NCI-H82 (cell line): ENCODE measurements at places on chromosomes 5 and 9.

DNA sequence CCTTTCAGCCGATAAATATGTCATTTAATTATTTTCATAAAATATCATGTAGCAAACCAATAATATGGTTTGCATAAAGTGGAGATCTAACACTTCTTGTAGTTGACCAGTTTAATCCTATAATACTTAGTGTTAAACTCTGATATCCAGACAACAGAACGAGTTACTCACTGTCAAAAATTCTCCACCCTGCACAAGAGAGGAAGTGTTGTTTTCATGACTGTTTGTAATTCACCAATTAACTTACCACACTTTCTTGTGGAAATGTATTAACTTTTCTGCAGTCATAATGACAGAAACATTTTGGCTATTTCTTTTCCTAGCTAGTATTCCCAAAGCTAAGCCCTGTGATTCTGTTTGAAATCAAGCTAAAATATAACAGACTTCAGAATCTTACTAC, 555.3 kb upstream of the FTMT start:
- DNase-seq = no peak

DNA sequence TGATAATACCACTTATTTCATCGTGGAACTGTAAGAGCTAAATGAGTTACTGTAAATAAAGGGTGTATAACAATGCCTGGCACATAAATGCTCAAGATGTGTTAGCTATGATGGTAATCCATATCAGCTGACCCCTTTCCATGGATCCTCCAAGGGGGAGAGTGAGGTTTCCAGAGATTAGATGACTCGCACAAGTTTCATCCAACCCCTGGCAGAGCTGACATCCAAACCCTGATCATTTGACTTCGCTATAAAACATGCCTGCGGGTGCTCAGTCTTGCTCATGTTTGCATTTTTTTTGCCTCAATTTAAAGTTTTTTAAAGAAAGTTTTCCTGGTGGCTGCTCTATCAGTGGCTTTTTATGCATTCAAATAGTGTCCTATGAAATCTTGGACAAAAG, 145.7 kb upstream of the SMIM23 start:
- DNase-seq = no peak

GRCh38 chr9:133553123-133553522, 18.6 kb downstream of the ADAMTSL2 start:
- DNase-seq = no peak

DNA sequence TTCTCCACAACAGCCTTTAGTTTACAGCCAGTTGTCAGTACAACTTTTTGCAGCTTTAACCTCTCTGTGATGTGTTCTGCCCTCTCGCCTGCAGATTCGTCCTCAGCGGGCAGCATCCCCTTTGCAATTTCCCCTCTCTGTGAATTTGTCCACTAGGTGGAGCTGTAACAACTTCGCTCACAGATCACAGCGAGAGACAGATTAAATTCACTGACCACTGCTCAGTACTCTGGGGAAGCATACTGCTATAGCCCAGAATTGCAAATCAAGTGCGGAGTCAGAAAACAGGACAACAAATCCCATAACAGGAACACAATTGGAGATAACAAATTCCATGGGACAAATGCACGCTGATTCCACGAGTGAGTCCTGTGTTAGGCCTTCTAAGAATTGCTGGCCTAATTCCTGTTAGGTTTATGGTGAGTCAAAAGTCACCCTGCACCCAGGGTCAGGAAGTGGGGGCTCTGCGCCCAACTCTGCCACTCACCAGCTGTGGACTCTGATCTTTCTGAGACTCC, 2124.9 kb downstream of the MAT2B start:
- peak; percentile 79 for DNase-seq

DNA sequence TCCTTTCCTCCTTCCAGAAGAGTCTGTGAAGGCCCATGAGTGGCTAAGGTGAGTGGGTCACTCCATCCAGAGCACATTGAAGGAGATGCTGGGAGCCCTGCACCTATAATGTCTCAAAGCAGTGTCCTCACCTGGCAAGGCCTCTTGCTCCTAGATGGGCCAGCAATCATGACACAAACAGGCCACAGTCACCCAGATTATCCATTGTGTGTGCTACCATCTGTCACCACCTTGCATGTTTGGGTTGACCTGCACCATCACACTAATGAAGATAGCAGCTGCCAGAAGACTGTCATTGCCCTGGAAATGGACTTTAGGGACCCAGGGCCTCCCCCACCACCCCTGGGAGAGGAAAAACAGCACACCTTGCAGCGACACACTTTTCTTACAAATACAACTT, 69.6 kb downstream of the GABBR2 start:
- DNase-seq = peak; percentile 43

DNA sequence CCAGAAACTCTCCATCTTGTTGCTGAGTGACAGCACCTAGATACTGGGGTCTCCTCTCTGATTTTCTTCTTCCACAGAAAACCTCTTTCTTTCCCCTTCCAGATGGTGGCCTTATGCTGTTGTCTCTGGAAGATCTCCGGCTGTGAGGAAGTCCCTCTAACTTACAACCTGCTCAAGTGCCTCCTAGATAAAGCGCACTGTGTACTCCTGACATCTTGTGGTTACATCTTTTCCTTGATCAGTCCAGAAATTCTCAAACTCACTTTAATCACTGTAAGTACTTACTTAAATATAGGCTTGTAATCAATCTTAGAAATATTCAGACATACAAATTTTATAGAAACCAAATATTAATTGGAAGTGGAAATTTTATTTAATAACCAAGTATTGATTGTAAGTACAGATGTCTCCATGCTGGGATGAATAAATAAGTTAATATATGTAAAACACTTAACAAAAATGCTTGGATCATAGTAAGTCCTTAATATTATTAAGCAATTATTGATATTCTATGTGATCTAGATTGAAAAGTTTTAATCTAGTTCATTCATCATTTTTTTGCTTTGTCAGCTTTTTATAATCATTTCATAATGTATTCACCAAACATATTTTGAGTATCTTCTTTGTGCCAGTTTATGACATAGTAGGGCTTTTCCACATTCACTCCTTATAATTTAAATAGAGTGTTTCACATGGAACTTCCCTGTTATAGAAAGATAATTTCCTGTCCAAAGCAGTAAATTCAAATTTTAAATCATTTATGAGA, 1381.4 kb upstream of the CDH6 start:
- DNase-seq = no peak

DNA sequence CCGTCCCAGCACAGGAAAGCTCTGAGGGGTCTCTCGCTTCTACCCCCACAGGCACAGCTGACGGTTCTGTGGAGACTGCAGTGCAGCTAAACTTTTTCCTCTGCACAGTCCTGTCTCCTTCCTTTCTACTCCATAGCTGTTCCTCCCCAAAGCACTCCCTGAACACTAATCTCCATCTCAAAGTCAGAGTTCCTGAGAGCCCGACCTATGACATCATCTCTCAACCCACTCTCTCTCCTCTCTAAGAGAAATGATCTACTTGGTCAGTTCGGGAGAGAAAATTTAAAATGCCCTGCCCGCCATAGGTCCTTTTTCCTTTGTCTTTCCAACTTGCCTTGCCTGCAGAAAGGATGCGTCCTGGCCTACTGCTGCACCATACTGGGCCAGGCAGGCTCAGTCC, 90.6 kb downstream of the FANCC start:
- no peak for DNase-seq

DNA sequence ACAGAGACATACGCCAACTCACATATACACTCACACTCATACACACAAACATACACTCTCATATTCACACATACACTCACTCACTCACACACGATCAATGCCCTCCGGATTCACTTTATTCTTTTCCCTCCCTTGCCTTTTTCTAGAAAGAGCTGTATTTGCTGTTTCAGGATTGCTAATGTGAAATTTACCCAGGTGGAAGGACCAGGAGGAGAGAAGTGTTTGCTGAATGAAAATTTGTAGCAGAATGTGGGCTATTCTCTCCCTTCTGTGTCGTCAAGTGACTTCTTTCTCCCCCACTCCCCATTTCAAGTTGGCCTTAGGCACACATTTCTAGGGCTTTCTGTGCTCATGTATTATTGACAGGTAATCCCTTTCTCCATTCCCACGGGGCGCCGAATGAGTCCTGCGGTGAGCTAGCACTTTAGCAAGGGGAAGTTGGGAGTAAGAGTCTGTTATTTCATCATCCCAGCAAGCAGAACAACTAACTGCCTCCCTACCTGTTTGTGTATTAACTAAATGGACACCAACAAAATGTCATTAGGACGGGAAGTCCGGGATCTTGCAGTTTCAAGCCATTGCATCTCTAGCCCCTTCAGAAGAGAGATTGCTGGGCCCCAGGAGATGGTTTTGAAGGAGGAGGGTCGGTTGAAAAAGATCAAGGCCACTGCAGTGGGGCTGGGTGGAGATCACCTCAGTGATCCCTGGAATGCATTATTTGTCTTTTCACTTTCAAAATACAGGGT, 97.1 kb upstream of the TAF11L2 start:
- DNase-seq = peak; percentile 8

DNA sequence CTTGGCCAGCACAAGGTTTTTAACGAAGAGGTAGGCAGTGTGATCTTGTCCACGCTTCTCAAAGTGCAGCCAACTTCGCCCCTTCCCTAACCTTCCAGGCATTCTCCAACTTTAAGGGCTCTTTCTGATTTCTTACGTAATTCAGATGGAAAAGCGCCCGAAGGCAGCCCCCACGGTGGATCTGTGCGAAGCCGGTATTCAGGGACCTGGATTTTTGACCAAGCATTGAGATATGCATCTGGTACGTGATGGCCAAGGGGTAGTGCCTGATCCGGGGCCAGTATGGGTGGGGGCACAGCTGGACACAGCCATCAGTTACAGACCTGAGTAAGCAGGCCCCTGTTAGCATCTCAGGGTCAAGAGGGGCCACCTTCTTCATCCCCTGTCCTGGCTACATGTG, 80.0 kb downstream of the AMBP start:
- DNase-seq = no peak

GRCh38 chr5:103487218-103487617, 75.4 kb downstream of the NUDT12 start:
- DNase-seq = no peak

- no peak for DNase-seq
Observed at GRCh38 chr5:106136061-106136460, 1534.7 kb downstream of the EFNA5 start.

- no peak for DNase-seq
Observed at GRCh38 chr9:90808398-90808797, 6.8 kb downstream of the SYK start.

DNA sequence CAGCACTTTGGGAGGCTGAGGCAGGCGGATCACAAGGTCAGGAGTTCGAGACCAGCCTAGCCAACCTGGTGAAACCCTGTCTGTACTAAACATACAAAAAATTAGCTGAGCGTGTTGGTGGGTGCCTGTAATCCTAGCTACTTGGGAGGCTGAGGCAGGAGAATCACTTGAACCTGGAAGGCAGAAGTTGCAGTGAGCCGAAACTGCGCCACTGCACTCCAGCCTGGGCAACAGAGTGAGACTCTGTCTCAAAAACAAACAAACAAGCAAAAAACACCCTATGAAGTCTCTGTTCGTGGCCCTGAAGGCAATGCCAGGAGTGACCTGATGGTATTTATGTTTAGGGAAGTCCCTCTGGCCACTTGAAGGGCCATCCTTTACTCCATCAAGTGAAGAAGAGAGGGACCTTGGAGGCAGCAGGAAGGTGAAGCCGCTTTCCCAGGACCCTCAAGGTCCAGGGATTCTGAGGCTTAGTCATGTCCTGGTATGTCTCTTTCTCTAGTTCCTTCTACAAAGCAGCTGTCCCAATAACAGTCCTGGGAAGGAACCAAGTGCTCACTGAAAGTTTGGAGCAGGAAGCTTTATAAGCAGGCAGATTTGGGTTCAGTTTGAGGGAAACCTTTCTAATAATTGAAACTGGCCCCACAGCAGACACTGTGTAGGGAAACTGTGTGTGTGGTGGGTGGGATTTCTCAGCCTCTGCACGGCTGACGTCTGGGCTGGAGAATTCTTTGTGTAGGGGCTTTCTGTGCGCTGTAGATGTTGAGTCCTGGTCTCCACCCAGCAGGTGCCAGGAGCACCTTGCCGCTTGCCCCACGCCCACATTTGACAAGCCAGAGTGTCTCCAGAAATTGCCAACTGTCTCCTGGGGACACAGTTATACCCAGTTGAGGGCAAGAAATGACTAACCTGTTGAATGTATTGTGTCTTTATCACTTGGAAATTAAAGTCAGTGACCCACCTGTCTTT, 12.5 kb downstream of the PHF2 start:
- DNase-seq = no peak

DNA sequence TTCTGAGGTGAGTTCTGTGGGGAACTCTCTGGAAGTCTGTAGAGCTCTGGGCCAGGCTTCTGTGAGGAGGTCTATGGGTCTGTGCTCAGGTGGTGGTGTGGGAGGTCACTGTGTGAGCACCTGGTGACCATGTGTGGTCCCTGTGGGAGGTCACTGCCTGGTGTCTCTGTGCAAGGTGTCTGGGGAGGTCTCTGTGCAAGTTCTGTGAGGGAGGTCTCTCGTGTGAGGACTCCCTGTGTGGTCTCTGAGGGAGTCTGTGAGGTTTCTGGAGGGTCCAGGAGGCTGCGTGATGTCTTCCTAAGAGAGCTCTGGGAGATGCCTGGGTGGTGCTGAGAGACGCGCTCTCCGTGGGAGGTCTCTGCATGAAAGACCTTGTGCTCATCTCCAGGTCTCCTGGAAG, 6.0 kb upstream of the SPATA31E1 start:
- DNase-seq = no peak

DNA sequence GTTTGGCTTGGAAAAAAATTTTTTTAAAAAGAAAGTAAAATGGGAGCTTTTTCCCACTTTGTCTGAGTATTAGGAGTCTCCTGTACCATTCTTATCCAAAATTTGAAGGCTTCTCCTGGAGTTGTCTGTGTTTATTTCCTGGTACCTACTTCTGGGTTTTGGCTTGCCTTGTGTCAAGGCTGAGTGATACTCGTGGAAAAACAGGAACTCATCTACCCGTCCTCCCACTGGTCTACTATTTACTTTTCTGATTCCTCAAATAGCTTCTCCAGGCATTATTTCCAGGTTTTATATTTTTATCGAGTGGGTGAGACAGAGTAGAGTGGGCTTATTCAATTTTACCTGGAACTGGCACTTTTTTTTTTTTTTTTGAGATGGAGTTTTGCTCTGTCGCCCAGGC, 99.4 kb downstream of the RMI1 start:
- DNase-seq = no peak

DNA sequence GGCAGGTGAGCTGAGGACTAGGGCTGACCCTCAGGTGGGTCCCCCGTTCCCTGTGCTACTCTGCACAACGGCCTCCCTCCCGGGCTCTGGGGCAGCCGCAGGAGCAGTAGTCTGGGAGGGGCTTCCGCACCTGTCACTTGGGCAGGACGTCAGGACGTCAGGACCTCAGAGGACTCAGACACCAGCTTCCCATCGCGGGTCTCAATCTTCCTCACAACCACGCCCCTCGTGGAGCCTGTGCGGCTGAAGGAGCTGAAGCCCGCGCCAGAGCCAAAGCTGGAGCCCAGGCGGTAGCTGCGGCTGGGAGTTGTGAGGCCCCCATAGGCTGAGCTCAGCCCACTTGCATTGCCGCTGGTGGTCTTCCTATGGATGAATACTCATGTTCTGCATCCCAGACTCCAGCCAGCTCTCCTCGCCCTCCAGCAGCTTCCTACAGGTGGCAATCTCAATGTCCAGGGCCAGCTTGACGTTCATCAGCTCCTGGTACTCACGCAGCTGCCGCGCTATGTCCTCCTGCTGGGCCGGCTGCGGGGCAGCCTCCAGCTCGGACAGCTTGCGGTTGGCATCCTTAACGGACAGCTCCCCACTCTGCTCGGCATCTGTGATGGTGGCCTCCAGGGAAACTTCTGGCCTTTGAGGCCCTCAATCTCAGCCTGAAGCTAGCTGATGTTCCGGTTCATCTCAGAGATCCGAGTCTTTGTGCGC, 381.4 kb upstream of the RGMB start:
- DNase-seq = no peak

GRCh38 chr5:36875790-36876298, 725 bp upstream of the NIPBL start:
- peak; percentile 80 for DNase-seq
